Progenitor cell of endocrine pancreas (in vitro differentiated cells): ENCODE measurements at places on chromosomes 5 and 9.

GRCh38 chr5:134845335-134845851, 375 bp upstream of the C5orf24 start:
- H3K4me3 ChIP-seq = peak overlapping the region; percentile 86
- no peak for DNase-seq
- peaks cover 12% of the 10 kb centered on the region for H3K36me3 ChIP-seq
- peaks cover 11% of the 10 kb centered on the region for H3K4me1 ChIP-seq
- no peaks in the 10 kb centered on the region for H3K27me3 ChIP-seq

DNA sequence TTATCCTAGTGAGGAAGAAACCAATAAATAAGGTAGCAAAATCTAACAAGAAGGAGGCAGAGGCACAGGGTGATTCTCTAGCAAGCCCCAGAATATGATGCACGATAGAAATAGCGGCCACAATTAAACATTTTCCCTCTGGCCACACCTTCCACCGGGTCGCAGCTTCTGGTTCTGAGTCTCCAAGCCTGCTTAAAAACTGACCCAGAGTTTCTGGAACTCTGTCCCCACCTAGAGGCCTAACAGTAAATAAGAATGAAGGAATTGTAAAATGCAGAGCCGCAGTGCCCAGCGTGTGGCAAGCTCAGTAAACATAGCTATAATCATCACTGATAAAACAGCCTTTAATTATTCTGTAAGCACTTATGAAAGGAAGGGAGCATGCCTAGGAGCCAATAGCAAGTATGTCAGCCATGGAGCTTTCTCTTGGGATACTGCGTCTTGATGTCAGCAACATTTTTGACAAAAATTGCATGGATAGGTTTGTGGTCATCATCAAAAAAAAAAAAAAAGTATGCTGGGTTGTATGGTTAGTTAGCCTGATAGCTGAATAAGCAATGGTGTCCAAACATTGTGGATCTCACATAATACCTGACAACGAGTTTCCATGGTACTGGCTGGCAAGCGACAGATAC, 465.5 kb downstream of the DNAH5 start:
- H3K36me3 ChIP-seq = peaks cover 4% of the 10 kb centered on the region
- peaks cover 4% of the 10 kb centered on the region for H3K27me3 ChIP-seq
- peaks cover 8% of the 10 kb centered on the region for H3K4me1 ChIP-seq
- no peak overlapping the region for H3K4me3 ChIP-seq
- DNase-seq = peak; percentile 10
- H3K27ac ChIP-seq = no peak overlapping the region

DNA sequence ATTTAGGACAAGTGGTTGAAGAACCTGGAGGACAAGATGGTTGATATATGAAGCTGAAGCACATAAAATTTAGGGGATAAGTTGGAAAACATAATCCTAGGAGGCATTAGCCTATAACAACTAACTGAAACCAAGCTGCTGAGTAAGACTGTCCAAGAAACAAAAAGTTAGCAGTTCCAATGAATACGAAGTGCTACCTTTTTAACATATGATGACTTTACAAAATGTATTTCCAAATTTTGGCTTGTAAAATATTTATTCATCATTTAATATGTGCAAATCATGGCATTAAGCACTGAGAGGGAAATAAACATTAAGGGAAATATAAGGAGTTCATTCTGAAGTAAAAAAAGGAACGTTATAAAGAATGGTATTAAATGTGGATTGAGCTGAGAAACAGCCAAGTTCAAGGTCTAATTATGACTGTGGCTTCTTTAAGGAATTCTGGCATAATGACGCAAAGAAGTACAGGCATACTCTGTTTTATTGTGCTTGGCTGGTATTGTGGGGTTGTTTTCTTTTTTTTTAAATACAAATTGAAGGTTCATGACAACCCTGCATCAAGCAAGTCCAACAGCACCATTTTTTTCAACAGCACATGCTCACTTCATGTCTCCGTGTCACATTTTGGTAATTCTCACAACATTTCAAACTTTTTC, 7.7 kb downstream of the RAPGEF6 start:
- H3K27me3 ChIP-seq = no peaks in the 10 kb centered on the region
- no peak overlapping the region for H3K27ac ChIP-seq
- no peak for DNase-seq
- peaks cover 15% of the 10 kb centered on the region for H3K4me1 ChIP-seq
- peaks cover 12% of the 10 kb centered on the region for H3K36me3 ChIP-seq

DNA sequence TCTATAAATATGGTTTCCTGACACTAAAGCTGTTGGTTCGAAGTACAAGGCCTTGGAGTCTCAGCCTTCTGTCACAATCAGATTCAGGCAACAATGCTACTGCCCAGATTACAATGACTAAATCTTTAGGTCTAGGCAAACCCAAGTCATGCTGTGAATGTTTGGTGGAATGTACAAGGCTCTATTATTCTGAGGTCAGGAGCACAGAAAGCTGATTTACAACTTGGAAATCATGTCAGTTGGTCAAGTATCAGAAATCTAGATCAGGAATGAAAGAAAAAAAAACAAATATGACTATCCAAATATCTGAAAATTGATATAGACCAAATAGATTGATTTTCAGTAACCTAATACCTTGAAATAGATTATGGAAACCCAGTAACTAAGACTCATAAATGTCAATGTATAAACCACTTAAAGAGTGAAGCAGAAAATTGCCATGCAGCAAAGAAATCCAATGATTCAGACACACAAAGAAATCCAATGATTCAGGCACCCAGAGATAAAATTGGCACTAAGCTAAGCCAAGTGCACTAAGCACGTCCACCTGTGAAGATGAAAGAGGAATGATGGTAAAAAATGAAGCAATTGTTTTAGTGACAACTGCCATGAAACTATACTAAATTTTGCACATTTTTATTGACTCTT, 588.0 kb upstream of the TUSC1 start:
- H3K27ac ChIP-seq = no peak overlapping the region
- no peaks in the 10 kb centered on the region for H3K27me3 ChIP-seq
- H3K36me3 ChIP-seq = no peaks in the 10 kb centered on the region
- DNase-seq = no peak

DNA sequence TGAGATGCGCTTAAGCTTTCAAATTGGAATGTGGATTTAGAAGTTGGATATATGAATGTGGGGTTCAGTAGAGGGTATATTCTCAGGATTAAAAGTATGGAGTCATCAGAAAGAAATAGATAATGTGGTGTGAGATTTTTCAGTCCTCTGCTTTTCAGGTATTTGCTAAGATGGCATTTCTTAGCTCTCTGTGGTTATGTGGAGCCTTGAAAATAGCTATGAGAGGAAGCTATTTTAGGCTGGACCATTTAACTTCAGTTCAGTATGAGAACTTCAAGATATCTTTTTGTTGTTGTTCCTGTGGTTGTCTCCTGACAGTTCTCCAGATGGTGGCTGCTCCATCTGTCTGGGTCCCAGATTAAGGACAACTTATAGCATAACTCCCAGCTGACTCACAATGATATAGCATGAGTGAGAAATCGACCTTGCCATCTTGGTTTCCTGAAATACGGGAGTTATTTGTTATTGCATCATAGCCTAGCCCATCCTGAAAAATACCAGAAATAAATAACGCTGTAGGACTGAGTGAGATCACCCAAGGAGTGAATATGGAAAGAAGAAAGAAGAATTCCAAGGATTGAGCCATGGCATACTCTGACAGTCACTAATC, 461.5 kb downstream of the ANXA1 start:
- no peak for DNase-seq
- H3K27ac ChIP-seq = no peak overlapping the region
- H3K4me1 ChIP-seq = peaks cover 5% of the 10 kb centered on the region
- no peaks in the 10 kb centered on the region for H3K27me3 ChIP-seq

GRCh38 chr9:136634904-136635303, 27.8 kb upstream of the EGFL7 start:
- no peaks in the 10 kb centered on the region for H3K36me3 ChIP-seq
- H3K27me3 ChIP-seq = peaks cover 15% of the 10 kb centered on the region

DNA sequence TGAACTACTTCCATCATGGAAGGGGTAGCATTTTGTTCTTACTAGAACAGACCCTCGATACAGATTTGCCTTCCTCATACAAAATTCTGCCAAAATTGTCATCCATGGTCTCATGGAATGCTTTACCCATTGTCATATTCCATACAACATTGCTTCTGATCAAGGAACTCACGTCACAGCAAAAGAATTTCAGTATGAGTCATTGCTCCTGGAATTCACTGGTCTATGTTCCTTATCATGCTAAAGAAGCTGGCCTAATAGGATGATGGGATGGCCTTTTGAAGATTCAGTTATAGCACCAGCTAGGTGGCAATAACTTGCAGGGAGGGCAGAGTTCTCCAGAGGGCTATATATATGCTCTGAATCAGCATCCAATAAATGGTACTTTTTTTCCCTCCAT, 18.2 kb upstream of the FNIP1 start:
- H3K27me3 ChIP-seq = no peaks in the 10 kb centered on the region
- H3K4me3 ChIP-seq = no peak overlapping the region
- H3K27ac ChIP-seq = no peak overlapping the region
- no peak for DNase-seq
- H3K4me1 ChIP-seq = no peaks in the 10 kb centered on the region

GRCh38 chr5:78717674-78718584, 69.4 kb upstream of the LHFPL2 start:
- H3K36me3 ChIP-seq = no peaks in the 10 kb centered on the region
- H3K27ac ChIP-seq = no peak overlapping the region
- DNase-seq = no peak
- peaks cover 45% of the 10 kb centered on the region for H3K27me3 ChIP-seq
- peaks cover 11% of the 10 kb centered on the region for H3K4me1 ChIP-seq
- no peak overlapping the region for H3K4me3 ChIP-seq

DNA sequence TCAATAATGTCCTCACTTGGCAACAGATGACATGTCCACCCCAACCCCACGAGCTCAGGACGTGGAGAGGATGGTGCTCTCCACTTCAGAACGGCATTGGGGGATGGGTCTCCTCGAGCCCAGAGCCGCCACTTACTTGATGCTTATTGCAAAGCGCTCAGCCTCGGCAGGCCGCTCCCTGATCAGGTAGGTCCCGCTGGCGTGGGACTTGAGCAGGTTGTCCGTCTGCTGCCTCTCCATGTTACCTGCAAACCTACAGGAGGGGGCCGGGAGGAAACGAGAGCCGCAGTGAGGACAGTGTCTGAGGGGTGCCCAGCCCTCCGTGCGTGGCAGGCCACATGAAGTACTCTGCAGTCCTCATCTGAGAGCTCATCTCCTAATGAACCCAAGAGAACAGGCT, 36.6 kb upstream of the SARDH start:
- H3K27me3 ChIP-seq = no peaks in the 10 kb centered on the region
- H3K36me3 ChIP-seq = peaks cover 16% of the 10 kb centered on the region
- H3K27ac ChIP-seq = no peak overlapping the region
- H3K4me1 ChIP-seq = no peaks in the 10 kb centered on the region
- no peak for DNase-seq

GRCh38 chr5:141954194-141954593, 3.8 kb downstream of the PCDH12 start:
- no peak for DNase-seq
- no peaks in the 10 kb centered on the region for H3K4me1 ChIP-seq
- peaks cover 4% of the 10 kb centered on the region for H3K27me3 ChIP-seq
- H3K4me3 ChIP-seq = no peak overlapping the region
- H3K27ac ChIP-seq = no peak overlapping the region

- no peak overlapping the region for H3K27ac ChIP-seq
- DNase-seq = no peak
- H3K4me3 ChIP-seq = no peak overlapping the region
- no peaks in the 10 kb centered on the region for H3K36me3 ChIP-seq
These were observed 32.6 kb upstream of the PRRC2B start for GRCh38 chr9:131361202-131361833.

DNA sequence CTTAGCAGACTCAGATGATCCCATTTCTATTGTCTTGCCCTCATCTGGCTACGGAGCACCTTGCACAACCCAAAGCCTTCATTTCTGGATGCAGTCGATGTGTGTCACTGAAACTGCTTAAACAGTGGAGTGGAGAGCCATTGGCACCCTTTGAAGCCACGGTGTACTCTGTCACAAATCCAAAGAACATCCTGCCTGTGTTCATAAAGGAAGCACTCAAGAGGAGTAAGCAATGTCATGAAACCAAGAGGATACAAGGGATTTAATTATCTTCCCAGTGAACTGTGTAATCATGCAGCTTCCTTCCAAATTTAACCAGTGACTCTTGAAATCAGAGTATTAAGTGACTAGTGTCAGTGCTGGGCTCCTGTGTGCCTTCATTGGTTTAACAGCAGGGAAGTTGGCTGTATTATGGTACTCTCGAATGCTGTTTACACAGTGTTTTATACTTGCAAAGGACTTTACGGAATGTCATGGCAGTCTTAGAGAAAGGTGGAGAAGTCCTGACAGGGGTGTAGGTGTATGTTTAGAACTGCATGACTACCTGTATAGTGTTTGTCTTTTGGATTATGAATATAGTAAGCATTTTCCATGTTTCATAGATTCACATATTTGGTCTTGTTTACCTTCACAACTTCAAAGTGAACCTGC, 41.9 kb downstream of the CD180 start:
- H3K27ac ChIP-seq = no peak overlapping the region
- DNase-seq = no peak
- no peaks in the 10 kb centered on the region for H3K4me1 ChIP-seq
- H3K4me3 ChIP-seq = no peak overlapping the region
- peaks cover 21% of the 10 kb centered on the region for H3K36me3 ChIP-seq

- H3K4me3 ChIP-seq = no peak overlapping the region
- no peak overlapping the region for H3K27ac ChIP-seq
- H3K36me3 ChIP-seq = no peaks in the 10 kb centered on the region
These were observed 165.2 kb downstream of the SLC25A46 start for GRCh38 chr5:110903966-110904365.

DNA sequence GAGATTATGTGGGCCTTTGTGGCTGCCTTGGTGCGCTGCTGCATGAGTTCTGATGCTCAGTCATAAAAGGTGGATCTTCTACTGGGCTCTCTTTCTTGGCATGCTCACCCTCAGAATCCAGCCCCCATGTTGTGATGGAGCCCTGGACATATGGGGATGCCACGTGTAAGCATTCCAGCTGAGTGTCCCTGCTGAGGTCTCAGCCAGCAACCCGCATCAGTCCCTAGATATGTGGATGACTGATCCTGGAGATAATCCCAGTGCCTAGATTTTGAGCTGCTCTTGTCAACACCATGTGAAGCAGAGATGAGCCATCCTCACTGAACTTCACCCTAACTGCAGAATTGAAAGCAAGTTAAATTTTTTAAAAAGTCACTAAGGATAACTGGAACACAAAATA, 390.1 kb downstream of the DMRT2 start:
- no peak overlapping the region for H3K27ac ChIP-seq
- no peaks in the 10 kb centered on the region for H3K27me3 ChIP-seq
- H3K36me3 ChIP-seq = no peaks in the 10 kb centered on the region
- DNase-seq = no peak

DNA sequence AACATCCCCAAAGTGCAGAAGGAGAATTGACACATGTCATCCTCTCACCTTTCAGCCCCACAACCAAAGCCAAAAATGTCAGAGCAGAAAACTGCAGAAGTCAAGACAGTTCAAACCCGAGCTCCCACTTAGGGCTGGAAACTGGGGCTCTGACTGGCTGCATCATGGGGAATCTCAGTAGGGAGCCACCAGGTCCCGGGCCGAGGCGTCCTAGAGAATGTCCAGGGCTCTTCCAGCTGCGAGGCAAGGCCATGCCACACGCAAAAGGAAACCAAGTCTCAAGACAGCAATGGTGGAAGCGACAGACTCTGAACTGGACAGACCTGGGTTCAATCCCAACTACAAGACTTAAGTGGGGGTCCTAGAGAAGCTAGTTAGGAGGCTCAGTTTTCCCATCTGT, 13.8 kb downstream of the SH3PXD2B start:
- H3K27me3 ChIP-seq = no peaks in the 10 kb centered on the region
- H3K36me3 ChIP-seq = no peaks in the 10 kb centered on the region
- no peak overlapping the region for H3K4me3 ChIP-seq
- no peak for DNase-seq
- peaks cover 3% of the 10 kb centered on the region for H3K4me1 ChIP-seq
